ENCODE measurements at places on chromosomes 5 and 9.

DNA sequence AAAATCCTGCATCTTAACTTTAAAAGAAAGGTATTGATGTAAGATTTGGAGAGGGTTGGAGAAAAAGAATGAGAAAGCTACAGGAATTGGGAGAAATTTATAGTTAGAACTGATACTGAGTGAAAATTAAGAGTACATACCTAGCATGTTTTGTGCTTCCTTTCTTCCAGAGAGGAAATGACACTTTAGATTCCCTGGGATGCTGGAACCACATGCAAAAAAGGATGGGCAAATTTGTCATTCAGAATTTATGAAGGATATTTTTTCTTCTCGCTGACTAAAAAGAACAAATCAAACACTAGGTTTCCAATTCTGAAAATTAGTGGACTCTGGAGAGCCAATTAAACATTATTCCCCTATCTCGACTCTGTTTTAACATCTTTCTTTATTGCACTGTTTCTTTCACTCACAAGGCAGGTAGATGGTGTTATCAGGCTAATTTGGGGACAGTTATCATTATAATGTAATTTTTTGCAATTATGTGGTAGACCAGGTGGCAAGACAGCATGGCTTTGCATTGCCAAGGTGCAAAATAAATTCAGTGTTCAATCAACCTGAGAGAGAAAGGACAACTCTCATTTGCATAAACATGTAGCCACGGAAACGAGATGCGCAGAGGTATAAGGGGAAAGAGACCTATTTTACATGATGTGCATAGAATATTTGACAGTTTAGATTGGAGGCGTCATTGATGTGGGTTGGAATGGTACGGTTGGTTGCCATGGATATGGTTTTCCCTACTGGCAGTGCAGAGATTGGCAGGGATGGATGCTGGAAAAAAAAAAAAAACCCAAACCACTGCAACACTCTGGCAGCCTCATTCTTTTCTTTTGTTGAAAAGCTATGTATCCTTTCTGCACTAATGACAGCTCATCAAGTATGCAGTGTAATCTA is 320.4 kb upstream of the CCNH start:
- DNase-seq: no peak

DNA sequence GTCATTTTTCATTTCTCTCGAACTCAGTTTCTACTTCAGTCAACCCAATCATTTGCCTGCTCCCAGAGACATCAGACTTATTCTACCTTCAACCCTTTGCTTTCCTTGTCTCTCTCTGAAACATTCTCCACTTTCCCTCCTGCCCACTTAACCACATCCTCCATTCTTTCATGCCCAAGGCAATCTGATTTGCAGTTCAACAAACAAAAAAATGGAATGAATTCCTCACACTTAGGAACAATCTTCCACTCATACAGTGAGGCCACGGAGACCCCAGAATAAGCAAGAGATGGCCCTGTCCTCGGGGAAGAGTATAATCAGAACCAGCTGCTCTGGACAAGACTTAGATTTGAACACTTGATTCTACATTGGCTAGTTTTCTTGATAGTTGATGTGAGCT is 180.5 kb downstream of the RFK start:
- DNase-seq: no peak

GRCh38 chr5:168788107-168788506 is 208.9 kb upstream of the PANK3 start:
- no peak for DNase-seq

DNA sequence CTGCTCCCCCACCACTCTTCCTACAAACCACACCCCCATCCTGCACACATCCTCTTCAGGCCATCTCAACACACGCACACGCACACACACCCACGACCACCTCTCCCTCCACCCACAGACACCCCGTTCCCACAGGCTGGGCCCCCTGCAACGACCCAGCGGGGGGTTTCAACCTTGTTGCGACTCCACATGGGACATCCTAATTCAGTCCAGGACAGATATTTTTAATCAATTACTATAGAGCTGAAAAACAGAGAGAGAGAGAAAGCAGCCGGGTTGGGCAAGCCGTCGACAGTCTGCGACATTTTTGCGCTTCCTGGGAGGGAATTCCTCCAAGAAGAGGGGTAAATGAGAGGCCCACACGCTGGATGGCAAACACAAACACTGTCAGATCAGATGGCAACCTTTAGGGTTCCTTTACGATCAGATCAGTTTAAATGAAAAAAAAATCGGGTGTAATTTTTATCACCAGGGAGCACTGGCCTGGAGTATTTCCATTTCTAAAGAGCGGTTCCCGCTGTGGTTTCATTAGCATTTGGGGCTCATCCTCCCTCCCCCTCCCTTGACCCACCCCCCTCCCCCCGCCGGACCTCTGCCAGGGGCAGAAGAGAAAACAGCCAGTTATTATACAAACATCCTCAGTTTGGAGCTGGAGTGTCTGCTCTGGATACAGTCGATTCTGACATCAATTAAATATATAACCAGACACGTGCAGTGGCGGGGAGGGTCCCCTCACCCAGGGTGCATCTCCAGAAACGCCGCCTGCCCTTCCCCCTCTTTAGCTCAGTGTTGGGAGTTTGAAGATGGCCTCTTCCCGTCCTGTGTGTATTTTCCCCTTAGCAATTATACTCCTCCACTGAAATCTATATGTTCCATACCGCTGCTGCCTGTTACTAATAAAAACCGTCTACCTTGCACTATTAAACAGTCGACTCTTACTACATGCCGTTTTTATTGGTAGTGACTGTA is 2.3 kb upstream of the IRX2 start:
- no peak for DNase-seq

- DNase-seq: no peak
These were observed 54.6 kb downstream of the NLN start for GRCh38 chr5:65776441-65777141.

DNA sequence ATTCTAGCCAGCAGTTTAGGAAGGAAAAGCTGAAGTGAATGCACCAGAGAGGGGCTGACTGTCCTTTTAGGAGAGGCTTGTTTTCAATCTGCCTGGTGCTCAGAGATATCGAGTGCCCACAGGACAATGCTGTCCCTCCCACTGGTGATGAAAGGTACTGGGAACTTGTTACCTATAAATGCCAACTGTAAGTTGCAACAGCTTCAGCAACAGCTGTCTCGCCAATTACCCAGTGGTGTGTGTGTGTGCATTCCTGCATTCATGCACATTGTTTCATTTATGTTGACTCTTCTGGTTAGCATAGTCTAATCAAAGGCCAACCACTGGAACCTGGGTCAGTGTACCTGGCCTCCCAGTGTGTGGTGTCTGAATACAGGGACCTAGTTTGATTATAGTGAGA is 161.1 kb downstream of the CSNK1G3 start:
- DNase-seq: no peak

DNA sequence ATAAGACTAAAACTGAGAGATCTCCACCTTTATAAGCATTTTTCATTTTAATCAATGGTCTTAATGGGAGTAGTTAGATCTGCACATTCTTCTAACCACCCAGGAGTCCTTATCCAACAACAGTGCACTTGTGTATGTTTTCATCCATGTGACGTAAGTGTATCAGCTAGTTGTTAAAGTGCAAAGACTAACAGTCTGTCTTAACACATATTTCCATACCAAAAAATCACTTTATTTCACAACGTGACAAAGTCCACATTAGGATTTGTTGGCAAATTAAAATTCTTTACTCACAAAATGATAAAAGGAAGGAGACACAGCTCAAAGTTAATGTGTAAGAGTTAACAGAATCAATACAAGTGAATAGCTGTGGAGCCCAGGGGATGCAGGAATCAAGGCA is 1.9 kb upstream of the SMC2 start:
- no peak for DNase-seq

GRCh38 chr9:128011071-128011817 is 30.5 kb upstream of the EEIG1 start:
- DNase-seq: no peak

DNA sequence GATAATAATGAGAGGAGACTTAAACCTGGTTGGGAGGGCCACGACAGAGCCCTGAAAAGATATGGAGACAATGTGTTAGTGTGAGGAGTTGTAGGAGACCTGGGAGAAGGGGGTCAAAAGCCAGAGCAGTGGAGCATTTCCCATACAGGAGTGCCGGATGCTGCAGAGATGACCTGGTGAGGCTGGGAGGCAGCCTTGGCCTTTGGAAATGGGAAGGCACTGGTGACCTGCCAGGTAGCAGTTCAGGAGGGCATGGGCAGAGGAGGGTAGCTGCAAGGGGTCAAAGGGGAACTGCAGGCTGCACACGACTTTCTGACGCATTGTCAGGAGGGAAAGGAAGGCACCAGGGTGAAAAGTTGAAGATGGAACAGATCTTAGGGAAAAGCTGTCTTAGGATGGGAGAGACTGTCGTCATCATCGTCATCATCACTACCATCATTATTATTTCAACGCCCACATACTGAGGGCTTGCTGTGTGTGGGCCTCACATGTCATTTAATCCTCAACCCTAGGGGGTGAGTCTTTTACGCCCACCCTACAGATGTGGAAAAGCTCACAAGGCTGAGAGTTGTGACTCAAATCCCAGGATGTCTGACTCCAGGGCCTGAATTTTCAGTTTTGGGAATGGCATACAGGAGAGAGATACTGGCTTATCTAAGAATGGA is 13.3 kb downstream of the ARAP3 start:
- no peak for DNase-seq

DNA sequence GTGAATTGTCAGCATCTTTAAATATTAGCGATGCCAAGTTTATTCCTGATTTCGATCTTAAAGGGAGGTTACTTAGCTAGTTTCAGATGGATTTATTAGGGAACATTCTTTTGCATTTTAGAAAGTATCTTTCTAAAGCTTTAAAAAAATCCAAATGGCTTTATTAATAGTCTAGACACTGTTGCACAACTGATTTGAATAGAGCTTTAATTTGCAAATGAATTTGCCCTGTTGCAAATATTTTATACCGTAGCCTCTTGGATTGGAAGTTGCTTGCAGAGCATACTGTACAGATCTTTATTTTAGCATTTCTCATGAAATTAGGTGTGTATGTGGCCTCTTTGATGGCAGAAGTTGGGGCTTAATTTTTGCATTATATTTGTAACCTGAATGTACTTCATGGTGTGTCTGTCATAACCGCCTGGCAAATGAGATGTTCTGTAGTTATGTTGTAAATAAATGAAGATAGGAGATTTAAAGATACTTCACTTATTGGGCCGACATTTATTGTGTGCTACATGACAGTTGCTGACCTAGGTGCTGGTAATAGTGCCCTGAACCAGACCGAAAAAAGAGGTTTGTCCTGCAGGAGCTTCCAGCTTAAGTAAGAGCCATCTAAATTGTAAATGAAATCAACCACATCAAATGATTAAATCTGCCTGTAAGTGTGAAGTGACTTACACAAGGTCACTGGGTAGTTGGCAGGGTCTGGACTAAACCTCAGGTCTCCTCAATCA is 1.8 kb downstream of the TCERG1 start:
- DNase-seq: no peak

GRCh38 chr5:40991168-40991980 is 79.8 kb downstream of the MROH2B start:
- no peak for DNase-seq
